ENCODE measurements at places on chromosomes 2 and 18. TPM values are rescaled to one million over a fixed set of nuclear protein-coding genes. Genes with fewer than 3 reads are reported as not detected.

HRH4 gene
- total RNA-seq: 1.7 TPM

CXCR2 gene
- total RNA-seq: 9.0 TPM

- no peaks in the 10 kb centered on the region for H3K4me1 ChIP-seq
- no peaks in the 10 kb centered on the region for H3K36me3 ChIP-seq
- H3K4me3 ChIP-seq: no peak overlapping the region
- H3K27ac ChIP-seq: no peak overlapping the region
Measured at GRCh38 chr2:122414902-122415301, 659.5 kb downstream of the TSN start.

DNA sequence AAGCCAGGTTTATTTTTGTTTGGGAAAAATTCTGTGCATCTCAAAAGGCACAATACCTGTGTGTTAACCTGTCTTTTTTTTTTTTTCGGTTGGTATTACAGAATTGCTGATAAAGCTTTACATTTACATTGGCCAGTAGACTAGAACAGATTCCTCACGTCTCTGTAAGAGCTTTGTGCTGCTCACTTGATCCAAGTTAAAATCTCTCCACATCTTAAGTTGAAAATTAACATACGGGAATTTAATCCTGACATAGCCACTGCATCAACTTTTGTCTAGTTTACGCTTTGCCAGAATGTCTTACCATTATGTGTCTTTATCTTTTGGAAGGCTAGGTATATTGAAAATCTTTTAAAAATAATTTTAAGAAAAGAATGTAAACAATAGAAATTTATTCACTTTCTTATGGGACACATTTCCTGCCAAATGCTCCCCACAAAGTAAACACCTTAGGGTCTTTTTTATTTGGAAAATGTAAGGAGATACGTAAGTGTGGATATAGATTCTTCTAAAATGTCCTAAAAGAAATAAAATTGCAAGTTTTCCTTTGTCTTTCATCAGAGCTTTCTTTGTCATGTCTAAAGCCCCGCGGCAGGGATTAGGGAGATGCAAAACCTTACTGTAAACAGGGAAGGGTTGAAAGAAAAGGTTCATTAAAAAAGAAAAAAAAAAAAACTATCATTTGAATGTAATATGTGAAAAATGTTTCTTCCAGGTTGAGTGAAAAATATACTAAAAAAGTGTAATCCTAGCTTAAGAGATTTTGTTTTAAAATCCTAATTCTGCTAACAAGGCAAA is 912.8 kb downstream of the NRXN1 start:
- no peaks in the 10 kb centered on the region for H3K36me3 ChIP-seq
- no peaks in the 10 kb centered on the region for H3K4me1 ChIP-seq

AQP4 gene
- total RNA-seq: 345 TPM

- peaks cover 9% of the 10 kb centered on the region for H3K4me1 ChIP-seq
- no peak for DNase-seq
- no peak overlapping the region for H3K4me3 ChIP-seq
- H3K27ac ChIP-seq: no peak overlapping the region
- H3K27me3 ChIP-seq: no peaks in the 10 kb centered on the region
Measured at GRCh38 chr2:8230466-8230865, 451.4 kb upstream of the ID2 start.

LYPD1 gene
- 1.2 TPM for total RNA-seq

DNA sequence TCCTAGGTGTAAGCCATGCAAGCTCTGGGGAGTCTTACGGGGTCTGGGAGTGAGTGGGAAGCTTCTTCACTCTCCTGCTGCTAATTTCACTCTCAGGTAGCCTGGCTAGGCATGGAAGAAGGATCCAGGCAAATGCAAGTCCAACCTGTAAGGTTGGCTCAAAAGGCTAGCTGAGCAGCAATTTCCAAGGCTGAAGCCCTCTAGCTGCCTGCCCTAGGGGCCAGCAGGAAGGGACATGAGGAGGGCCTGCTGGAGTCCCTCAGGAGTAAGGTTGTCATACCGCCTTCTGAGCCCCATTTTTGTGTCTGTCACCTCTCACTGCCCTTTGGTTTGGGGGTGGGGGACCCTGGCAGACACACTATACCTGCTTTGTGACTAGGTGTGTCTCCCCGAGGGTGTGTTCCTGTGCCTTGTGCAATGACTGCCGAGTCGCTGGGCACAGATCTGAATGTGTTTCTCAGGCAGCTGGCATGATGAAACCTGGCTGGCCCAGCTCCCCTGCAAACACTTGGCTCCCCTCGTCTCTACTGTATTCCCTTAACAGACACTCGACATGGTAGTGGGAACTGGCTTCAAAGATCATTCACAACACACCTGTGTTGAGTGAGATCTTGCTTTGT is 123.9 kb upstream of the FAM136A start:
- H3K27me3 ChIP-seq: no peaks in the 10 kb centered on the region
- no peak overlapping the region for H3K27ac ChIP-seq
- no peak overlapping the region for H3K4me3 ChIP-seq
- DNase-seq: peak; percentile 79

GRCh38 chr2:239244625-239245024 is 156.2 kb downstream of the HDAC4 start:
- H3K27ac ChIP-seq: no peak overlapping the region
- no peak for DNase-seq
- no peak overlapping the region for H3K4me3 ChIP-seq
- peaks cover 41% of the 10 kb centered on the region for H3K4me1 ChIP-seq

CLEC4F gene
- 1.2 TPM for total RNA-seq

DNA sequence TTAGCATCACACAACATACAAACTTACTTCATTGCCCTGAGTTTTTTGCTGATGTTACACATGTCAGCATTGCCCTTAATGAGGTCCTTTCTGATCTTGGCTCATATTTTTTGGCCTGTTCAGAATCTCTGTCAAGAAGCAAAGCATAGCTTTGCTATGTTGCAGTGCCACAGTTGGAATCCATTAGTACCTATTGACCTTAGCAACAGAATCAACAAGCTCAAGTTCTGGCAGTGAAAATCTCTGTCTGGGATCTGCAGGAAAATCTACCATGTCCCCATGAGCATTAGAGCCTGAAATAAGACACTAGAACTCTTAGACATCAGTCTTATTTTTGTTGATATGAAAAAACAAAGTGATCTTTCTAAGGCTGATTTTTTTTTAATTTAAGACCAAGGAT is 105.6 kb upstream of the FHL2 start:
- H3K4me1 ChIP-seq: no peaks in the 10 kb centered on the region
- H3K27me3 ChIP-seq: no peaks in the 10 kb centered on the region
- H3K27ac ChIP-seq: no peak overlapping the region

DNA sequence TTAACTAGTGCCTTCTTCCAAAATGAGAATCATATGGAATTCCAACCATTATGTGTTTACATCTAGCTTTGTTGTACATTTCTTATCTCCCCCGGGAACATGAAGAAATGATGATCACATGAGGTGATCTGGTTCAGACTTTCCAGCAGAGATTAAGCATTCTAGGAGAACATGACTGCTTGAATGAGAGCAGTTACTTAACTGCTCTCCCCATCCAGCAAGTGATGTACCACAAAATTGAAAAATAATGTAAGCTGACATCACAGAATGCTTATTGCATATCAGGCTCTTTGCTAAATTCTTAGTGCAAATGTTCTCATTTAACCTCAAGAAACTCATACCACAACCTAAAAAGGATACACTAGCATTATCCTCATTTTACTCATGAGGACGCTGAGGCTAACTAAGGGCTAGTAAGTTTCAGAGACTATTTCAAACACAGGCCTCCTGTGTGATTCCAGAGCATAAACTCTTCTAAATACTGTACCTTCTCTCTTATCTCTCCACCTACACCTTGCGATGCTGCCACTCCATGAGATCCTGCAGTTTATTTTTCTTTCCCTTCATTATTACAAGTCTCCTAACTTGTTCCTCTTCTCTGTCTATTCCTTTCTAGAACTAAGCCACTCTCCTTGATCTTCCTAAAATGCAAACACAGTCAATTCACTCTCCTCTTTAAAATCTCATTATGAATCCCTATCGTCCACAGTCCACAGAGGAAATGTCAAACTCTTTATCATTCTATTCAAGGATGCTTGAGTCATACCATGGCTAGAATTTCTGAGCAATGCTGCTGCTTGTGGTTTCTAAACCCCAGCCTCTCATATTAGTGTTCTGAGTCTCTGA is 1224.8 kb upstream of the ZEB2 start:
- no peak overlapping the region for H3K27ac ChIP-seq
- no peak overlapping the region for H3K4me3 ChIP-seq
- H3K36me3 ChIP-seq: no peaks in the 10 kb centered on the region
- no peak for DNase-seq
- H3K4me1 ChIP-seq: no peaks in the 10 kb centered on the region

KCNJ13 gene
- total RNA-seq: not detected

GRCh38 chr18:43830947-43831346 is 553.7 kb upstream of the SYT4 start:
- no peak overlapping the region for H3K27ac ChIP-seq
- no peak for DNase-seq
- H3K4me1 ChIP-seq: no peaks in the 10 kb centered on the region
- H3K4me3 ChIP-seq: no peak overlapping the region

DNA sequence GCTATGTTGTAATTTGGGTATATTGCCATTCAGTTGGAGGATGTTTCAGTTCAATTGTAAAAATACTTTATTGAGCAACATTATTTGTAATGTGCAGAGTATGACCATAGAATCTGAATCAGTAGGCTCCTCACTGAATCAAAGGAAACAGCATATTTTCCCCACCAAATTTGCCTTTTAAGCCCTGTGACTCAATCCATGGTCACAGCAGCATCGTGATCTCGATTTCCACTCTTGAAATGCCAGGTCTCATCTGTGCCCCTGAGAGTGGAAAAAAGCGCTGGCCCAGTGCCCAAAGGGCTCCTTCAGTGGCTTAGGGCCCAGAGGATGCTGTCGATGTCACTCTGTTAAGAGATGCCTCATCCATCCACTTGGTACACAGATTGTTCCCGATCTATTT is 57.5 kb downstream of the FHOD3 start:
- no peak overlapping the region for H3K27ac ChIP-seq
- no peak overlapping the region for H3K4me3 ChIP-seq
- H3K4me1 ChIP-seq: no peaks in the 10 kb centered on the region

DNA sequence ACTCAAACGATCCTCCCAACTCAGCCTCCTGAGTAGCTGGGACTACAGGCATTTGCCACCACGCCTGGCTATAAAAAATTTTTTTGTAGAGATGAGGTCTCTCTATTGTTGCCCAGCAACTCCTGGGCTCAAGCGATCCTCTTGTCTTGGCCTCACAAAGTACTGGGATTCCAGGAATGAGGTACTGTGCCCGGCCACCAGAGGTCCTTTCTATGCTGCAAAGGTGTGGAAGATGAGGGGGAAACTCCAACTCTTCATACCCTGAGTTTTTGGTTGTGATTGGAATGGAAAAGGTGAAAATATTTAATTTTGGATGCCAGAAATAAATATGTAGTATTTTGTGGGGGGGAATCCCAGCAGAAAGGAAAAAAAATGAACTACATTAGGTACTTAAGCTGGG is 36.0 kb downstream of the MRPL33 start:
- no peak overlapping the region for H3K4me3 ChIP-seq
- no peaks in the 10 kb centered on the region for H3K36me3 ChIP-seq
- no peak overlapping the region for H3K27ac ChIP-seq
- DNase-seq: no peak
- H3K4me1 ChIP-seq: peaks cover 15% of the 10 kb centered on the region

- H3K36me3 ChIP-seq: no peaks in the 10 kb centered on the region
- H3K27me3 ChIP-seq: no peaks in the 10 kb centered on the region
- no peaks in the 10 kb centered on the region for H3K4me1 ChIP-seq
- no peak for DNase-seq
Measured at GRCh38 chr2:64807417-64807816, 153.7 kb upstream of the SERTAD2 start.

GRCh38 chr2:48568547-48568946 is 38.6 kb downstream of the STON1 start:
- H3K36me3 ChIP-seq: no peaks in the 10 kb centered on the region
- peaks cover 15% of the 10 kb centered on the region for H3K4me1 ChIP-seq
- DNase-seq: no peak
- H3K27ac ChIP-seq: peak overlapping the region; percentile 65
- no peaks in the 10 kb centered on the region for H3K27me3 ChIP-seq

REG3A gene
- total RNA-seq: not detected

- no peaks in the 10 kb centered on the region for H3K27me3 ChIP-seq
- H3K36me3 ChIP-seq: no peaks in the 10 kb centered on the region
- peak; percentile 75 for DNase-seq
Measured at GRCh38 chr2:168773719-168774521, 28.5 kb upstream of the NOSTRIN start.

GRCh38 chr2:18987592-18988073 is 370.8 kb downstream of the OSR1 start:
- no peak overlapping the region for H3K27ac ChIP-seq
- no peak overlapping the region for H3K4me3 ChIP-seq
- H3K4me1 ChIP-seq: peaks cover 14% of the 10 kb centered on the region
- DNase-seq: no peak
- H3K27me3 ChIP-seq: no peaks in the 10 kb centered on the region

DNA sequence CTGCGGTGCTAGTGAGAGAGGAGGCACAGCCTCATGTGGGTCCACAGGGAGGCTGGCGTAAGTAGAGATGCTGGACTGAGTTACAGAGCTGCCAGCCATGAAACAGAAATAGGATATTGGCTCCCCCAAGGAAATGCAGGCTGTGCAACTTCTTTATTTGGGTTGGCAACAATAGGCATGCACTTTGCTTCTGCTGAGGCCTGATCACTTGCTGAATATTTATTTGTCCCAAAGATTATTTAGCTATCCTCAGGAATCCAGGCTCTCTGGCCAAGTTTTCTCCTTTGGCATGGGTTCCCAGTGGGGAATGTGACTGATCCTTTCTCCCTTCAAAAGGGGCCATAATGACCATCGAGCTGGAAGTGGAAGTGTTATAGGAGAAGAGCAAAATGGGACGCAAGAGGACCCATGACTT is 60.0 kb downstream of the MAPK4 start:
- H3K27me3 ChIP-seq: no peaks in the 10 kb centered on the region
- peaks cover 6% of the 10 kb centered on the region for H3K4me1 ChIP-seq
- no peak overlapping the region for H3K27ac ChIP-seq
- no peak for DNase-seq
- H3K36me3 ChIP-seq: no peaks in the 10 kb centered on the region

- no peaks in the 10 kb centered on the region for H3K36me3 ChIP-seq
- H3K27me3 ChIP-seq: no peaks in the 10 kb centered on the region
- H3K4me1 ChIP-seq: no peaks in the 10 kb centered on the region
- H3K4me3 ChIP-seq: peak overlapping the region; percentile 12
- no peak overlapping the region for H3K27ac ChIP-seq
Measured at GRCh38 chr18:73340135-73340977, 472.6 kb upstream of the NETO1 start.

GRCh38 chr2:197309691-197310231 is 819 bp downstream of the ANKRD44 start:
- H3K4me1 ChIP-seq: peaks cover 50% of the 10 kb centered on the region
- DNase-seq: peak; percentile 74
- H3K27ac ChIP-seq: peak overlapping the region; percentile 91

DNA sequence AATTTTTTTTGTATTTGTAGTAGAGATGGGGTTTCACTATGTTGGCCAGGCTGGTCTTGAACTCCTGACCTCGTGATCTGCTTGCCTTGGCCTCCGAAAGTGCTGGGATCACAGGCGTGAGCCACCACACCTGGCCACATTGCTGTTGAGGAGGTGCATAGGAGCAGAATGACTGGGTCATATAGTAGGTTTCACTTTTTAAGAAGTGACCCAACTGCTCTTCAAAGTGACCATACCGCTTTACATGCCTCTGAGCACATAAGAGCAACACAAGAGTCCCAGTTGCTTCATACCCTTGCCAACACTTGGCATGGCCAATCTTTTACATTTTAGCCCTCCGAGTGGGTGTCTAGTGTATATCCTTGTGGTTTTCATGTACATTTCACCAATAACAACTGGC is 28.9 kb downstream of the RRM2 start:
- H3K4me3 ChIP-seq: no peak overlapping the region
- H3K27me3 ChIP-seq: no peaks in the 10 kb centered on the region
- no peaks in the 10 kb centered on the region for H3K4me1 ChIP-seq
- DNase-seq: peak; percentile 32

SH3BP4 gene
- total RNA-seq: 29.6 TPM

UGT1A3 gene
- total RNA-seq: not detected
